ENCODE measurements at places on chromosomes 5 and 9.

DNA sequence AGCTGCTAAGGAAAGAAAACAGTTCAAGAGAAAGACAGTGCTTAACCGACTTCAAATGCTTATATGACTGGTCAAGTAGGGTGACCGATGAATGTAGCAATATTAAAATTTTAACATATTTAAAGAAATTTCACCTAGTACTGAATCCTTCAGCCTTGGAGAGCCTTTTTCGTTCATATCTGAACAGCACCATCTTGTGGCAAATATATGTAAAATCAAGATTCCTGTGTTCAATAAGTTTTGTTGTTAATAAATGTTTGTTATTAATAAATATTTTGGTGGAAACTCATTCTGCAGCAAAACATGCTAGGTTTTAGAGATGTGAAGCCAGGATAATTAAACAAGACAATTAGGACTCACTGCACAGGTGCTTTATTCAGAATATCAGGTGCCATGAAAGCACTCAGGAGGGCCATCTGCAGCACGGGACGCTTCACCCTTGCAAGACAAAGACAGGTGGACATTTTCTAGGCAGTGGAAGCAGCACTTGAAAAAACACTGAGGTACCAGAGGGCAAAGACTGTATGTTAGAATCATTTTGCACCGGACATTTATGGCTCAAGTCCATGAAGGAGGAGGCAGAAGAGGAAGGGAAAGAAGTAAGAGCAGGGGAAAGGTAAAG lies 15.6 kb downstream of the TICAM2 start:
- peak; percentile 16 for DNase-seq

- DNase-seq = no peak
Observed at GRCh38 chr5:178290376-178290775, 57.8 kb upstream of the PHYKPL start.

- DNase-seq = no peak
Observed at GRCh38 chr9:81902626-81903025, 25.6 kb upstream of the SPATA31D4 start.

DNA sequence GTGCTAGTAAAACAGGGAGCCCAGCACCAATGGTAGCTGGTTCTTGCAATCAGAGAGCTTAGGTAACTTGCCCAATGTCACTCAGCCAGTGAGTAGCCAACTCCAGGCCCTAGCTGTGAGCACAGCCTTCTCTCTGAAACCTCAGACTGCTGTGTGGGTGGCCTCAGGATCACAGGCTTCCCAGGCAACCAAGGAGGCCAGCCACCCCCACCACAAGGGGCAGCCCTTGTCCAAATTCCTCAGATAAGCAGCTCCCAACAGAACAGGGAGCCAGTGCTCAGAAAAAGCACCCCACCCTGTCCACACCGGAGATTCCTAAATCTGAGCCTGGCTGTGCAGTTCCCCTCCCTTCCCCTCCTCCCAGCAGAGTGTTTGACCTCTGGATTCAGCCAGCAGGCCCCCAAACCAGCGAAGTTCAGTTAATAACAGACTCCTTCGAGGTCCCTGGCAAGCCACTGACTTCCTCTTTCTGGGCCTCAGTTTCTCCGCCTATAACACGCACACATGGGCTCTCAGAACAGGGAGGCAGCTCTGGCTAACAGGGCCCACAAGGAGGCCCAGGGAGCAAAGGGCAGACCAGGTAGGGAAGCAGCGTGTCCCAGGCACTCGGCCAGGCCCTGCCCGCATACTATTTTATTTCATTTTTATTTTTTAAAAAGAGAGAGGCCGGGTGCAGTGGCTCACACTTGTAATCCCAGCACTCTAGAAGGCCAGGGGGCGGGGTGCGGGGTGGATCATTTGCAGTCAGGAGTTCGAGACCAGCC lies 2.7 kb downstream of the EEIG1 start:
- DNase-seq = peak; percentile 64
